Fibroblast of skin of left quadriceps (primary cell): ENCODE measurements at places on chromosomes 6 and 20.
A peak's percentile ranks its signal among the peaks of the same experiment; 100 is the strongest.

GRCh38 chr6:31586599-31587281, 663 bp downstream of the LST1 start:
- no peak for DNase-seq

GRCh38 chr20:59696476-59696875, 92.1 kb downstream of the PHACTR3 start:
- DNase-seq = no peak

DNA sequence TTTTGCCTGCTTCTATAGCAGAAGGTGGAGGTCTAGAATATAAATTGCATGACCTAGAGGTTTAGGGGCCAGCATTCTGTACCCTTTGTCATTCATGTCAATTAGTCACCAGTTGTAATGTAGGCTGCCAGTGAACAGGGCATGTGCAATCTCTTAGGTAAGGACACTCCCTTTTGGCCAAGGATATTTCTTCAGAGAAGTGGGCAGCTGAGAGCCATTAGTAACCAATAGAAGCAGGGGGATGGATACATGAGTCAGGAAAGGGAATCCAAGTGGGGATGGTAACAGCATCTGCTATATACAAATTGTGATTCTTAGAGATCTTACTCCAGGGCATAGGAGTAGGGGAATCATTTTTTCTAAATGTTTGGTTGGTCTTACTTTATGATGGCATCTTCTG, 494.2 kb upstream of the JAG1 start:
- no peak for DNase-seq

- no peak for DNase-seq
Measured at GRCh38 chr6:85092226-85092625, 327.8 kb upstream of the TBX18 start.

GRCh38 chr6:97919631-97920030, 636.6 kb upstream of the MMS22L start:
- DNase-seq = peak; percentile 1

GRCh38 chr20:63154395-63154794, 61.5 kb downstream of the YTHDF1 start:
- no peak for DNase-seq

- DNase-seq = no peak
Measured at GRCh38 chr6:40504274-40504673, 82.9 kb downstream of the LRFN2 start.

- no peak for DNase-seq
Measured at GRCh38 chr6:6711832-6712448, 123.4 kb downstream of the LY86 start.

DNA sequence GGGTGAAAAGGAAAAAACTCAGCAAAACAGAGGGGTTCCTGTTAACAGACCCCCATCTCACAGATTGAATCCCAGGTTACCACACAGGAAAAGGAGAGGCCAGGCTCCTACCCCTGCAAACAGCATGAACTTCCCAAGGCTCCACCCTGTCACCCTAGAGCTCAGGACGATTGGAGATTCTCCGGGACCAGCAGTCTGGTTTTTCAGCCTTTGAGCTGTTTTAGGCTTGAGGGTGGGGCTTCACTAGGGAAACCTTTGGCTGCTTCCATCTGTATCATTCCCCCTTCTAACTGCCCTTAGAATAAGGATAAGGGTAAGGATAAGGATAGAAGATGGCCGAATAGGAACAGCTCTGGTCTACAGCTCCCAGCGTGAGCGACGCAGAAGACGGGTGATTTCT, 16.0 kb downstream of the C6orf58 start:
- no peak for DNase-seq

DNA sequence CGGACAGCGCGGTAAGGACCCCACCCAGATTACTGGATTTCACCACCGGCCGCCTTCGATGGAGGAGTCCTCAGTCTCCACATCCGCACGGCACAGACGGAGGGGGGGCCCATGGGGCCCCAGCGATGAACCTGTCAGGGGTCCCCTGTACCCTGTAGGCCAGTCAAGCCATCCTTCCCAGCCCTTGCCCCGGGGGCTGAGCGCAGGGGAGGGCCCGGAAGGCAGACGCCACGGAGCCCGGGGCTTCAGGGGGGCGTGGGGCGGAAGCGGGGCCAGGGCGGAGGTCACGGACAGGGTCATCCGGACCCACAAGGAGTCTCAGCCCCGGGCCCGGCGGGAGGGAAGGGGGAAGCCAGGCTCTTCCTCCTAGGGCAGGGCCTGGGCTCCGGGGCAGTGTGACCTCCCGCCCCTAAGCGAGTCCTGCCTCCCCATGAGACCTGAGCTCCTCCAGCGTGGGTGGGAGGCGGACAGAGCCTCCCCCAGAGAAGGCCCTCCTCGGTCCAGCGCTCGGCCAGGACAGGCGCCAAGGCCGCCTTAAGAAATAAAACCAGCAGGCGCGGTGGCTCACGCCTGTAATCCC, 22.8 kb downstream of the ZBTB46 start:
- DNase-seq = no peak

DNA sequence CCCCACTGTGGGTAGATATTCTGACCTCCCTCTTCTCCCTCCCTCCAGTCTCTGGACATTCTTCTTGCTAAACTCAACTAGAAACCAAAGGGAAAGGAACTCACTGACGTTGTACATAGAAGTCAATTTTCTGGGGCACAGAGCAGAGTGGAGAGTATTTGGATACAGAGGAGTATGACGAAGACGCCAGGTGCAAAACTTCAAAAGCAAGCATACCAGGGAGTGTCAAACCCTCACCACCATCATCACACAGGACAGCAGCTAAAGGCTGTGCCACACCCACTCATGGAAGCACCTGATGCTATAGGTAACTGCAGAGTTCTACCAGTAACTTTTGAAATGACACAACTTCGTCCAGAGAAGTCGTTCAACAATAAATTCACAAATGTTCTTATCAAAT, 64.8 kb downstream of the FYN start:
- no peak for DNase-seq

DNA sequence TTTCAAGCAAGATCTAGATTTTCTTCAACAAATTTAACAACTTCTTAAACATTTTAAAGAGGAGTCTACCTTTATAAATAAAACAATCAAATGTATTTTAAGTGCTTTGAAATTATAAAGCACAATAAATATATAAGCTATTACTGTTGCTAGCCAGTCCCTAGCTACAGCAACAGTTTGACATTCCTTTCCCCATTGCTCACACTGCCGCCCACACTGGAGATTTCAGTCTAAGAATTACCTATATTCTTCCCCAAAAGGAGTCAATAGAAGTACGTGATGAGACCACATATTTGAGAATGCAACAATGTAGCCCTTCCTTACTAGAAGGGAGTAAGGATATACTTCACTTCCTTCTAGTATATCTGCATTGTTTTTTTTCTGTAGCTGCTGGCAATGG, 65.3 kb upstream of the RNF146 start:
- no peak for DNase-seq

- no peak for DNase-seq
Measured at GRCh38 chr6:10643201-10643651, 51.2 kb downstream of the C6orf52 start.

- no peak for DNase-seq
Measured at GRCh38 chr6:90068264-90068663, 174.0 kb downstream of the GJA10 start.

- DNase-seq = no peak
Measured at GRCh38 chr6:148816117-148816516, 69.3 kb downstream of the UST start.
